ENCODE measurements at places on chromosomes 2 and 18. TPM values are rescaled to one million over a fixed set of nuclear protein-coding genes. Genes with fewer than 3 reads are reported as not detected.

Gene ANKRD30B
- total RNA-seq, result not detected

DNA sequence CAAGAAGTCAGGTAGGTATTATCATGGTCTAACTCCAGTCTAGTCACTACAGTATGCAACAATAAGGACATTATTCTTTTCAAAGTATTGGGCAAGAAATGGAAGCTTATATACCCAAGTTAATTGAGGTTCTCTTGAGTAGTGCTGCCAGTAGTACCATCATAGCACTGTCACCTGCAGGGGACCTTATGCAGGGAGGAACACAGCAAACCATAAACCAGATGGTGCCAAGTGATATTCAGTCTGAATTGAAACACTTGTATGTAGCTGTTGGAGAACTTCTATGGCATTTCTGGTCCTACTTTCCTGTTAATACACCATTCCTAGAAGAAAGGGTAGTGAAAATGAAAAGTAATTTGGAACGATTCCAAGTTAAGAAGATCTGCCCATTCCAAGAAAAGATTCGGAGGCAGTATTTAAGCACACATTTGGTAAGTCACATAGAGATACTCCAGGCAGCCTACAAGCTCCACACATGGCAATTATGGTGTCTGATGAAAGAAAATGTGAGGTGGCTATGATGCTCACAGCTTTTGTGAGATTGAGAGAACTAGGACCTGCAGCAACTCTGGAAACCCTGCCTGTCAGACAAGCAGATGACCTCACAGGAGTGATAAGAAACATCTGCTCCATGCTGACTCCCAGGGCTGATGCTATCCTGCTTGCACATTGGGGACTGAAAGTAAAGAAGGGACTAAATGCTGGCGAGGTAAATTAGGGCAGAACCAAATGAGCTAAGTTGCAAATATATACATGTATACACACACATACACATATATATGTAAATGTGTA is 174.7 kb downstream of the MC4R start:
- DNase-seq, result peak; percentile 56

Gene ANKRD29
- total RNA-seq, result 0.18 TPM

DNA sequence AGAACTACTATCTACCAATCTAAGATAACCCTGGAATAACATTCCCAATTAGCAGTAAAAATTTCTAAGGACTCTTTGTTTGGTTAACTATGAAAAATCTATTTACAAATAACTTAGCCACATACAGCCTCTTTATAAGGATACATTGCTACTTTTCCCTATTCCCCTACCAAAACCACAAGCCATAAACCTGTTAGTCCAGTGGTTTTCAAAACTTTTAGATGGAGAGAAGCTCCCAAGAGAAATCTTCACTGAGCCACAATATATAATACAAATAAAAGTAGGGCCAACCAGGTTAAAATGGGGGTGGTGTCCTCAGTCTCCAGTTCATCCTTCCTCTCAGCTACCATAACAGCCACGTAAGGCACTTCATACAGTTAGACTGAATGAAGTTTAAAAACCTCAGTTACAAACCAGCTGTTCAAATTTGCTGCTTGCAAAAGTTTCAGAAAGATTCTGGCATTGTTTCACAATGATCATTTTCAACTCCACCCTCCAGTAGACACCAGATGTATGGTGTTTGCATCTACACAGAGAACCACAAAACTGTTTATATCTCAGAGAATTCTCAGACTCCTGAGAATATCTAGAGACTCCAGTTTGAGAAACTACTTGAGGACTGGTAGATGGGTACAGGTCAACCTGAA is 26.0 kb downstream of the SOS1 start:
- DNase-seq, result peak; percentile 87

Gene ITPRIPL1
- 1.4 TPM for total RNA-seq

DNA sequence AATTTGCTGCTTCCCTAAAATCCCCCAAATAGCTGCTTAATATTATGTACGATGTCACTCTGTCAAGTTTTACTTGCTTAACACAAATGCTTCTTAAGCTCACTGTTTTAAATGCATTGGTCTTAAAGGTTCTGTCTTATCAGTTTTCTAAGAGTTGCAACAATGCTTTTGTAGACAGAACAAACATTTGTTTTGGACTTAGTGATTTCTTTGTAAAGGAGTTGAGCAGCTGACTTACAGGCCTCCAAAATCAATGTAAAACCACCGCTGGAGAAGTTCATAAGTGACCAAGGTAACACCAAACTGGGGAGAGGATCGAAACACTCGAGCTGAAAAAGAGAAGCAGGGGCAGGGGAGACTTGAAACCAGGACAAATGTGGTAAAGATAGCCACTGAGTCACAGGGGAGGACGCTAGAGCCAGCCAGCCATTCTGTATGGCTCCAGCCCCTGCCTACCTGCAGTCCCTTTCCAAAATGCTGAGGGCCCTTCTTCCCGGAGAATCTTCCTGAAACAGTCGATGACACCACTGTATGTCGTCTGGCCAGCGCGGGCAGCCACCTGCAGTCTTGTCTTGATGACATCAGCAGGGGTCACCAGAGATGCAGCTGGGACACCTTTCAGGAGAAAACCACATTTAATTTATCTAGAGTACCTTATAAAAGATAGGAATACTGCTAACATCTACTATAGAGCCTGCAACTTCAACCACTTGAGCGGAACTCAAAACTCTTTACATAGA is 100.2 kb downstream of the DYNC1I2 start:
- no peak for DNase-seq

DNA sequence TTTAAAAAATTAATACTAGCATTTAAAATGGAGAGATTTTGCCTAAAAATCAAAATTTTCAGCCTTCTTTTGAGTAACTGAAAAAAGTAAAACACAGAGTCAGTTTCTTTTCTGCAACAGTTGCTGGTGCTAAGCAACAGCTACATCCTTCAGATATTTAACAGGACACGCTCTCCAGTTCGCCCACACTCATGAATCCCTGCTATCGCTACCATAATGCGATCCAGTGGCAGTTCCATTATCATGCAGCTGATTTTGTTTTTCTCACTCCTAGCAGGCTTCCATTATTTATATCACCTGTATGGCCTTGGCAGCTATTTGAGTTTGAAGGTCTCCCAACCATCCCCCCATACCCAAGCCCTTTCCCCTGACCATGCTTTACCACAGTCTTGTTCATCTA is 93.1 kb upstream of the NCKAP5 start:
- DNase-seq, result no peak

DNA sequence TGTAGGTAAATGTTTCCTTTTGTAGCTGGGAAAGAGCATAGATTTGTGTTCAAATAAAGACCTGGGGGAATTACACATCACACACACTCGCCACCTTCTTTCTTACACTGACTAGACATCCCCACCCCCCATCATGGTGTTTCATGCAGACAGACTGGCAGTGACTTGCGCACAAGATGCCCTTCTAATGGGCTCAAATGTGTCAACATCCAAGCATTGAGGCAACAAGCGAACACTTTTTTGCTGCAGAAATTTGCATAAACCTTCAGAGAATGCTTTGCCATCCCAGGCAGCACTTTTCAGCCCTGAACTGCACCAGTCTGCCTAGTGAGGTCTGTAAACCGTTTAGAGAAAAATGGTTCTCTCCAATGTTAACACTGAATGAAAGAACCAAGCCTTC is 4.5 kb downstream of the HOXD8 start:
- no peak for DNase-seq

Gene PDE11A
- 0.56 TPM for total RNA-seq

Gene RESP18
- total RNA-seq, result not detected

Gene SNTG2
- total RNA-seq, result 0.56 TPM

GRCh38 chr2:26738481-26738880 is 25.6 kb upstream of the SLC35F6 start:
- no peak for DNase-seq

DNA sequence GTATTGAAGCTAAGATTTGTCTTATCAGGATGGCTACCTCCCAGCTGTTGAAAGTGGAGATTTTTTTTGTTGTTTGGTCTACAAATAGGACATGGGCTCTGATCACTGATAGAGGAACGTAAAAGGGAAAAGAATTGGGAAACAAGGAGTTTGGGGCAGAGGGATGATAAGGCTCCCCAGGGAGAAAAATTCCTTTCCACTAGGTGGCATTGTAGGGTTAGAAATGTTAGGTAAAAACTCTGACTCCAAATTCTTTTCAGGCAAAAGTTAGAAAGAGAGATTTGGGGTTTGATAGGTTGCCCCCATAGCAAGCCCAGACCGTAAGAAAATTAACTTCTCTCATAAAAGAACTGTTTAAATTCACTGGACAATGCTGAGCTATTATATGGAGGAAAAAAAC is 19.8 kb downstream of the CMPK2 start:
- no peak for DNase-seq

DNA sequence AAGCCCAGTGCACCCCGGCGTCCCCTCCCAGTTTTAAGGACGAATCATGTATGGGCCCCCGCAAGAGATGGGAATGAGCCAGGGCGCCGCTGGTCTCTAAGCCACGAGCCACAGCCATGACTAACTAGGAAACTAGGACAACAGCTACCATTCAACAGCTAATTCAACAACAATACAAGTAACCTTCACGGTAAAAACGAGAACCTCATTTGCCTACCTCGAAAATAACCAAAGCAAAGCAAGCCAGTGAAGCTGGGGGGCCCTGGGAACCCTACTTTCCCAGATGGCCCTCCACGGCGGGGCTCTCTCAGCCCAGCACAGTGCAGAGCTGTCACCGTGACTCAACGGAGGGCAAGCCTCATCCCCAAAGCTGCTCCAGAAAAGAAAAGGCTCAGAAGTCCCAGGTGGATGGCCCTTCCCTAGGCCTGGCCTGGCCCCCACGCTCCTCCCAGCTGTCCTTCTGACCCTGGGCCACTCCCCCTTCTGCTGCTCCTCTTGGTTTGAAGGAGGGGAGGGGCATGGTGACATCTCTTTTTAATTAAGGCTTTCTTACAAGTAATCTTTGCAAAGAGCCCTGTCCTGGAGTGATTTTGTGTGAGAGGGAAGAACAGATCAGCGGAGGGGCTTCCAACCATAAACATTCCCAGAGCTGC is 126.3 kb downstream of the HDAC4 start:
- DNase-seq, result peak; percentile 70

- no peak for DNase-seq
These were observed 23.3 kb downstream of the LBH start for GRCh38 chr2:30254685-30255001.

DNA sequence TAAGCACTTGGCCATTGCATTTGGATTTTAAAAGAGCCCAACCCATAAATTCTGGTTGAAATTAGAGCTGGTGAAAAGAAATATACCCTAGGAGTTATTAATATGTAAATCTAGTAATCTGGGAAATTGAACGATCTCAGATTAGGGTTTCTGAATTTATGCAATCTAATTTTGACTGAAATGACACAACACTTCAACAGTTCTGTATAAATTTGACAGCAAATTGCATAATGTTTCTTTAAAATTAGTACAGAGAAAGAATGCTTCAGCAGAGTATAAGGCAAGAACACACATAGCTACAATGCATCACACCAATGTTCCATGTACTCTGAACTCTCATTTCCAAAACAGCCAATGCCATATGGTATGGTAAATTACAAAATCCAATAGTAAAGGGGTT is 201.5 kb upstream of the ITGA4 start:
- DNase-seq, result no peak

Gene TXNL4A
- 72.8 TPM for total RNA-seq

DNA sequence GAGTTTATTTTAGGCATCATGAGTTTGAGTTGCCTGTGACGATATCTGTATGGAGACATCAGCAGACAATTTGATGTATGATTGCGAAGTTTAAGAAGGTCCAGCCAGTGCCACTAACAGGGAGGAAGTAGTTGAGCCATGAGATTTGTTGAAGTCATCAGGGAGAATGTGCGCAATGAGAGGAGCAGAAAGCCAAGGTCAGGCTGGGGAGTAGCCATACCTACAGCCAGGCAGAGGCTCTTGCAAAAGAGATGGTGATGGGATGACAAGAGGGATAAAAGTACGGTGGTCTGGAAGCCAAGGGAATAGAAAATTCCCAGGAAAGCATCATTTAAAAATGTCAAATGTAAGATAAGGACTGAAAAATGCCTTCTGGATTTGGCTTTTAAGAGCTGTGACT is 51.2 kb downstream of the LIMS1 start:
- DNase-seq, result no peak

- DNase-seq, result no peak
These were observed 144.4 kb upstream of the REV1 start for GRCh38 chr2:99634234-99634633.

GRCh38 chr2:88071365-88071764 is 3.7 kb downstream of the SMYD1 start:
- DNase-seq, result no peak

Data from IMR-90 (cell line).